ENCODE measurements at places on chromosomes 13 and 19.

- peak; percentile 79 for DNase-seq
Measured at GRCh38 chr13:33349986-33350826, 64.7 kb upstream of the STARD13 start.

DNA sequence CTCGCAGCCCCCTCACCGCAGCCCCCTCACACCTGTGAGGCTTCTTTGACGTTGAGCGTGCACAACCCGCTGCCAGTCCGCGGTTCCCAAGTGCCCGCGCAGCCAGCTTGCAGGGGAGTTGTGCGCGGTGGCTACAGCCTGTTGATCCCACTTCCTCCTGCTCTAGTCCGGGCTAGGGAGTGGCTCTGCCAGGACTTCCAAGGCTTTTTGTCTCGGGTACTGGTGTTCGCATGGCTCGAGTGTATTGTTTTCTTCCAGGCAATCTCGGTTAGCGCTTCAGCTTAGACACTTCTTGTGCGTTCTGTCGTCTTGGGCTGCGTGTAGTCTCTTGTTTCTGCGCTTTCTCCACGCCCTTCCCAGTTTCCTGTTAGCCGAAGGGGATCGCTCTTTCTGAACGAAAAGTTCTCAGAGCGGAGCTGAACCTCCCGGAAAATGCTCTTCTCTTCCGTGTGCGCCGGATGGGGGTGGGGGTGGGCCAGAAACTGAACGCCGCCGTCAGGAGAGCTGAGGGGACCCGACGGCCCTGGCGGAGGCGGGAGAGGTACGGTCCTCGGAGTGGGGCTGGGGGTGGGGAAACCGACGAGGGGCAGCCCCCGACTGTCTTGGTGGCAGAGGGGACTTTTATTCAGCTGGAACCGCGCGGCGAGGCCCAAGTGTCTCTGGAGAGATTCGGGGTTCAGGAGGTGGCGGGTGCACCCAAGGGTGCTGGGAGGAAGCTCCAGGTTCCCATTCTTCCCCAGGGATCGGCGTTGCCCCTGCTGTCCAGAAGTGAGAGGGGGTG, 697 bp upstream of the DGKH start:
- DNase-seq, result peak; percentile 60

DNA sequence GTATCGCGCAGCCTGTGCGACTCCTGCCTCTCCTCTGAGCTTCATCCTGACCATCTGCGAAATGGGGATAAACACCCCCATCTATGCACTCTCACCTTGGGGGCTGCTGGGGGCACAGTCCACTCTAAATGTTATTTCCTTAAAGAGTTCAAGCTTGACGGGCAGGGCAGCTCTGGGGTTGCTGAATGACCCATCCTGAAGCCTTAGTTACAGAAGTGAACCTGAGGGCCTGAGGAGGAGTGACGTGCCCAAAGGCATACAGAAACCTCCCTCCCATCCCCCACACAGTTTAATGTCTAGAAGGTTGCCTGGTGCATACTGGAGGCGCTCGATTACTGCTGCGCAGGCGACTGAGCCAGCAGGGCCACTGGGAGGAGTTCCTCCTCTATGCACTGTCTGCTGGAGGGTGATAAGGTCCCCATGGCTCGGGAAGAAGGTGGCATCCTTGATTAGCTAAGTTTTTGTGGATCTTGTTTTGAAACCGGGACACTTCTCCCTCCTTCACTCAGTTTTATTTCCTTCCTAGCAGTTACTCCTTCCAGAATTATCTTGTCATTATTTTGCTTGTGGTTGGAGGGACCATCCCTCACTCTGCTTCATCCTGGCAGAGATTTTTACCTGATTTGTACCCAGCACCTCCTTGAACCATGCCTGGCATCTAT, 572 bp upstream of the FKBP8 start:
- peak; percentile 31 for DNase-seq

- DNase-seq, result no peak
Measured at GRCh38 chr19:3578390-3578789, 5.6 kb downstream of the HMG20B start.

GRCh38 chr19:49490287-49491029, 3.0 kb downstream of the RPL13A start:
- no peak for DNase-seq

- no peak for DNase-seq
Measured at GRCh38 chr19:33756177-33756576, 40.5 kb upstream of the KCTD15 start.

DNA sequence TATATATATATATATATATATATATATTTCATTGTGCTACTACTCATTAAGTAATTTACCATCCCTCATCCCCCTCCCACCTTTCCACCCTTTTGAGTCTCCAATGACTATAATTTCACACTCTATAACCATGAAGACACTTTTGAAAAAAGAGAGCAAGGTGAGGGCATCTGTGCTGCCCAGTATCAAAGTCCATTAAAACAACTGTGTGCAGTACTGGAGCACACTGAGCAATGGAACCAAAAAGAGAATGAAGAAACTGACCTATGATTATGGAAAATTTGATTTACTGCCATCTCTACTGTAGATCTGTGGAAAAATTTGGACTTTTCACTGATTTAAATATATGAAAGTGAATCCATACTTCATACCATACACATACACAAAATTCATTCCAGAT, 217.9 kb downstream of the COL4A1 start:
- no peak for DNase-seq

GRCh38 chr13:50831512-50831911, 12.0 kb downstream of the DLEU7 start:
- no peak for DNase-seq

- no peak for DNase-seq
Measured at GRCh38 chr19:1343041-1343440, 40.7 kb upstream of the NDUFS7 start.

- no peak for DNase-seq
Measured at GRCh38 chr13:87954091-87954490, 282.9 kb downstream of the SLITRK5 start.

DNA sequence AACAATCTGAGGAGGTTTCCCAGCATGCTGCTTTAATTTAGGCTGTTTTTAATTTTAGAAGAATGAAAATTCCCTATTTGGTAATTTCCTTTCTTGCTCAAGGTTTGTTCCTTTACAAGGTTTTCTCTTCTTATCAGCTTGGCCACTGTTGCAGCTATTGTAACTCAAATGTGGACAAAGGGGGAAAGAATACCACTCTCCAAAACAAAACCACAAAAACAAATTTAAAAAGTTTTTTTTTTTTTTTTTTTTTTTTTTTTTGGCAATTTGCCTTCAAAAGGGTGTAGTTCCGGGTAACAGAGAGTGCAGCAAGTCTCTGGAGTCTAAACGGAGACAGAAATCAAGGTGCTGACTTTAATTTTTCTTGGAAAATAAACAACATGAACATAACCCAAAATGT, 306.4 kb upstream of the ARGLU1 start:
- DNase-seq, result no peak

- no peak for DNase-seq
Measured at GRCh38 chr13:77853703-77854102, 64.9 kb downstream of the EDNRB start.

DNA sequence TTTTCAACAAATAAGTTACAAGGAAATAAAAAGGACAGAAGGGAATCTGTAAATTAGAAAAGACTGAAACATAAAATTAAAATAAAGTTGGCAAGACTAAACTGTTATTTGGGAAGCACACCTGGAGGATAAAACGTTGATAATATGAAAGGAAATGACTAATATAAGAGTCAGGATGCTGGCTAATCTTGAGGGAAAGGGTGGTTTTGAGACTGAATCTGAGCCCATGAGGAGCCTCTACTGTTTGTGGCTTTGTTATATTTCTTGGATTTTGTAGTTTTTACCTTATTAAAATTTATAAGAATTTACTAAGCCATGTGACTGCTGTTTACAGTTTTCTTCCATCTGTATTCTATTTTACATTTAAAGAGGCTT, 718.0 kb upstream of the SPRY2 start:
- DNase-seq, result no peak

GRCh38 chr19:57786286-57786685, 16.8 kb downstream of the ZNF586 start:
- no peak for DNase-seq

DNA sequence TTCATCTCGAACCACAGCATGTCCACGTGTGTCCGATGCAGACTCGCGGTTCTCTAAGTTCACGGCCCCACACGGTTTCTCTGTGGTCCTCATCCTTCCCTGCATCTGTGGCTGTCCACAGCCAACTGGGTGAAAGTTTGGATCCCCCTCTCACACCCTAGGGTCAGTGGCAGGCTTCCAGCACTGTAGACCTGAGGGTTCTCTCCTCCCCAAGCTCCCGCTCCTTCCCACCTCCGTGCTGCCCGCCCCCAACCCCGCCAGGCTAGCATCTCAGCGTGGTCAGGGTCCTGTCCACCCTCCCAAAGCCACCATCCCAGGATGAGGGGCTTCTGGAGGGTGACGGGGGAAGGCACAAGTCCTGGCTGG, 3.0 kb downstream of the ANGPTL4 start:
- DNase-seq, result no peak

DNA sequence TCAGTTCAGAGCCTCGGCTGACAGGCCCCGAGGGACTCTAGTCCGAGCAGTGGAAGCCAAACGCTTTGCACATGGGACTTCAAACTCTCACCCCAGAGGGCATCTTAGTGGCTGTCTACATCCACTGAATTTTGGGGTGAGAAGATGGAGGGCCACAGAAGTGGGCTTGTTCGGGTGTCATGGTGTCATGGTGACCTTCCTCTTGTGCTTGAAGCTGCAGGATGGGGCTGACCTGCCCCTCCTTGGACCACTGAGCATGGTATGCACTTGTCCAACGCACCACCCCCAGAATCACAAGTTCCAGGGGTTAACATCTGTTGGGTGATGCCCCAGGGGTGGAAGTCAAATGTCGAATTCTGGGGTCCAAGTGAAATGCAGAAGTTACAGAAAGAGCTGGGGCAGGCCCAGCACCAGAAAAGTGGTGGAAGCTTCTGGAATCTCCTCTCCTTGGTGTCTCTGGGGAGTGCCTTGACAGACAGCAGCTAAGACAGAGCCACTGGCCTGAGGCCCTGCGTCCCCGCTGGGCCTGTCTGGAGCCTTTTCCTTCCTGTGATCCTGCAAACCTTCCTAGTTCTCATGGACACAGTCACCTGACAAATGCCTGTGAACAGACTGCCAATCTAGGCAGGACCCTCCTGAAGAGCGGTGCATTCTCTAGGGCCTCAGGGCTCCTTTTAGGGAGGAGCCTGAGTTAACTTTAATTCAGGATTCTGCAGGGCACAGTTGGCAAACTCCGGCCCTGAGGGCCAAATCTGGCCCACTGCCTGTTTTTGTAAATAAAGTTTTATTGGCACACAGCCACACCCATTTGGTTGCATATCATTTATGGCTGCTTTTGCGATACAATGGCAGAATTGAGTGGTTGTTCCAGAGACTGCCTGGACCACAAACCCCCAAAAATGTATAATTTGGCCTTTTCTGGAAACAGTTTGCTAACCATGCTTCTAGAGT, 65.1 kb upstream of the RANBP3 start:
- DNase-seq, result no peak

GRCh38 chr13:40470660-40471059, 195.8 kb downstream of the FOXO1 start:
- DNase-seq, result peak; percentile 82

DNA sequence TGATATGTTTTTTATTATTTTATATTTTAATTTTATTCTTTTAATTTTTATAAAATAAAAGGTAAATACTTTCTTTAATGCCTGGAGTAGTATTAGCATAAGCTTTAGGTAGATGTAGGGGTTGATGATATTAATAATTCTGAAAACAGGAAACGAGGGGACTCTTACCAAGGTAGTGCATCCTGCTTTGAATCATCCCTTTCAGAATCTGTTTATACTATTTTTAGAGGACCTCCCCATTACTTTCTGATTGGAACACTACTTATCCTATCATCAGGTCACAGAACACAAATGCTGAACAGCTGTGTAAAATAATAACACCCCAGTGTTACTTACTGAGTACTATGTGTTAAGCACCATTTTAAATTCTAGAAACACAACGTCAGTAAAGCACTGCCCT, 27.3 kb downstream of the COG6 start:
- DNase-seq, result no peak

GRCh38 chr19:23785982-23786381, 27.3 kb upstream of the ZNF681 start:
- DNase-seq, result no peak

DNA sequence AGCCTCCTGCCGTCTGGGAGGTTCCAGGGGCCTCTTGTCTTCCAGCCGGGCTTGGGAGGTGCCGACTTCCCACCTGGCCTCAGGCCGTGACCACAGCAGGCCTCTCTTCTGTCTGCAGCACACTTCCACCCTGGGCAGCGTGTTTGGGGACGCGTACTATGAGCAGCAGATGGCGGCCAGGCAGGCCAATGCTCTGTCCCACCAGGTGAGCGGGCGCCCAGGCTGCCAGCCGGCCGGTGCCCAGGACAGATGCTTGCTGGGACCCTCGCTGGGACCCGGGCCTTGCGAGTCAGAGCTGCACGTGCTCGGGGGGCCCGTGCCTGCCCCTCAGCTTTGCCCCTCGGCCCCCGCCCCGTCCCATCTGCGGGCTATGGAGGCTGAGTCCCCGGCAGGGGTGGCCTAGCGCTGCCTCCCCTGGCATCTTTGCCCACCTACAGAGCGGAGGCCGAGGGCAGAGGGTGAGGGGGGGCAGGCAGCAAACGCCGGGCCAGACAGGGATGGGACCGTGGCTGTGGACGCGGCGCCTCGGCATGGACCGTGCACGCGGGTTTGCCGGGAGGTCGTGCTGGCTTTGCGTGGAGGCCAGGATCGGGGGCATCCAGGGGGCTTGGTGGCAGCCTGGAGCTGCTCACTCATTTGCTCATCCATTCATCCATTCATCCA, 16.2 kb downstream of the COMP start:
- DNase-seq, result no peak

DNA sequence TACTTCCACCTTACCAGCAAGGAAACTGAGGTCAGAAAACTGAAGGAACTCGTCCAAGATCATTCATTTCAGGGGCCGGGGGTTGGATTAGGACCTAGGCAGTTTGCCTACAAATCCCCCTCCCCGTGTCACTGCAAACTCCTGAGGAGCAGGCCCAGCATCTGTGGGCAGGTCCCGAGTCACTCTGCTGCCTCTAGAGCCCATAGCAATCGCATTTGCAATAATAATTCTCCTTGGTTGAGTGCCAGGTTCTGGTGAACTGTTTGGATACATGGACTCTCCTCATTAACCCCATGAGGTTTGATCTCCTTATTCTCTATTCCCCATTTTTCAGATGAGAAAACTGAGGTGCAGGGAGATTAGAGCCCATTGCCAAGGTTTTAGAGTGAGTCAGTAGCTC, 903 bp downstream of the PIN1 start:
- DNase-seq, result no peak

DNA sequence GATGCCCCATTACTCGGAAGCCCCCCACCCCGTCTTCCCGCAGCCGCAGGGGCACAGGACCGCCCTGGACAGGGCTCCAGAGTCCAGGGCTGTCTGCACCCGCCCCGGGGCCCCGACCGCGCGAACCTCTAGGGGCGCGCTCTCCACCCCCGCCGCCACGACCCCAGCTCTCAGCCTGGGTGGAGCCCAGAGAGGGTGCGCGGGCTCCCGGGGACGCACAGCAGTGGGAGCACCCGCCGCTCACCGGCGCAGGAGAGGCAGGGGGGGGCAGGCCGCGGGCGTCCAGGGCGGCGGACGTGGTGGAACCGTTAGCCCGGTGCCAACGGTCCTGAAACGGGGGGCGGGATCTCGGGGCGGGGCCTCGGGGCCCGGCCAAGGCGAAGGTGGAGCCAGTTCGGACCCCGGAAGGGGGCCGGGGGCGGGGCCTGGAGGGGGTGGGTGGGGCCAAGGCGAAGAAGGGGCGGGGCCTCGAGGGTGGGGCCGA, at the start of gene ATP8B3:
TSS of gene ATP8B3 (minus strand) at position 335 of the 484 bp plus-strand sequence. CDS start 540 bp downstream, outside the sequence.
- no peak for DNase-seq

- DNase-seq, result no peak
Measured at GRCh38 chr13:24528816-24529398, 16.3 kb upstream of the PARP4 start.

GRCh38 chr13:23572836-23573235, 2.6 kb downstream of the TNFRSF19 start:
- no peak for DNase-seq

Measured in muscle of arm (tissue), 14 donors.